Stimulated activated CD4-positive, alpha-beta T cell treated with anti-CD3 and anti-CD28 coated beads, Interleukin-1b, Interleukin-23, amount 100 ng/mL, for 1 hour (primary cell): ENCODE measurements at places on chromosomes 7 and 10.
A peak's percentile ranks its signal among the peaks of the same experiment; 100 is the strongest.

- no peak for DNase-seq
Measured at GRCh38 chr10:132879408-132880127, 62.8 kb downstream of the CFAP46 start.

DNA sequence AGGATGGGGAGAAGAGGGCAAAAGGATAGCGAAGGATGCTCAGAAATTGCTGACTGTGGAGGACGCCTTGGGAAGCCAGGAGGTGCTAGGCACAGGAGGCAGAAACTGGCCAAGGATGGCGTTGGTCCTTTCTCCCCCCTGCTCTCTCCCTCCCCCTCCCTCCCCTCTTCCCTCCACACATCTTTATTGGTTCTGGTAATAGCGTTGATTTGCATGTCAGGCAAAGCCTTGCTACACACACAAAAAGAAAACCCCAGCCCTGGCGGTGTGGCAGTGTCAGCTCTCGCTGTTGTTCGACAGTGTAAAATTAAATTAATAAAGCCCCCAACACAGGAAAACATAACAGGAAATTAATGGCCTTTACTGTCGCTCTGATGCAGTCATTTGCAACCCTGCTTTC is 47.2 kb downstream of the PAX2 start:
- no peak for DNase-seq

GRCh38 chr7:94374231-94374630 is 20.5 kb upstream of the COL1A2 start:
- no peak for DNase-seq

GRCh38 chr10:48478980-48479811 is 125.7 kb downstream of the ARHGAP22 start:
- no peak for DNase-seq

DNA sequence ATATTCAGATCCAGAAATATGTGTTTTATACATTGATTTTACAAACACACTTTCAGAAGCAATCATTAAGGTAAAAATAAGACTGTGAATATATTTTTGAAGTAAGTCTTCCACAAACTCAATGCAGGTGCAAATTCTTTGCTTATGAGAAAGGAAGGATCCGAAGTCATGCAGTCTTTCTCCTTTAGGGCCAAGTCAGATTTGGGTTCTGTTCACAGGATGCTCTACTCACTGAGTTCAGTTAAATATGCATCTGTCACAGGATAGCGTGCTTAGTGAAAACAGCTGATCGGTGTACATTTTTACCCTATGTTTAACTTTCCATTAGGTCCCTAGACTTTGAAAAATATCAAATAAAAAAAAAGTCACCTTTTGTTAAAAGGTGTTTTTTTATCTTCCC is 608.5 kb downstream of the PHTF2 start:
- no peak for DNase-seq

DNA sequence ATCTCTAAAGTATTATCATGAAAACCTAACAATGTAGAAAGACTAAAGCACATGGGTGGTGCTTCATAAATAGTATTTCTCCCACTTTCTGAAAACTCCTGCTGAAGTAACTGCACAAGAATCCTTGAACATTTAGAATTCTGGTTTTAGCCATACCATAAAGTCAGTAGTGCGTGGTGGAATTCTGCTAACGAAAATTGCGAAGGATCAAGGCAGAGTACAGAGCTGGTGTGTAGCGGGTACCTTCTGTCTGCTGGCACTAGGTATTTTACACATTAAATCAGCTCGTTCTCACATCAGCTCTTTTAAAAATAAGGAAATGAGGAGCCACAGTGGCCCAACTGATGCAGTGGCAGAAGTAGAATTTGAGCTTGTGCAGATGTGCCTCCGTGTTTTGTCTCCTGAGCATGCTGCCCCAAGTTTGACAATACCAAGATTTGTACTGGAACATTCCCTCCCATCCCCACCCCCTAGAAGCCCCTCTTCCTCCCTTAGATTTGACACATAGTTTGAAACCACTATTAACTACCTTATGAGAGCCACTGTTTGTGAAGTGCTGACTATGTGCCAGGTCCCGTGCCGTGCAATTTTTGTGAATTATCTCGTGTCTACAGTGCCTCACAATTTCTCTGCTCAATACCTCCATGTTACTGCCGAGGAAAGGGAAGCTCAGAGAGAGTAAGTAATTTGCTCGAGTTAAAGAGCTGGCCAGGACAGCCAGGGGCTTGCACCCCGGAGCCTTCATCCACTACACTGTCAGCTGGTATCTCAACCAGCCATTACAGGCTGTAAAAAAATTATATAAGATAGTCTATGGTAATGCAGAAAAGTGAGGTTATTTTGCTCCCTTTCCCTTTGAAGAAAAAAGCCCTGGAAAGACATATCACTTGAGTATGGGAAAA is 66.9 kb downstream of the EGFR start:
- DNase-seq, result no peak

- DNase-seq, result no peak
Measured at GRCh38 chr10:88705958-88706357, at the start of gene LIPK. TSS of gene LIPK (plus strand) at chr10:88706249. CDS start at chr10:88724544, 18,295 bp downstream.

DNA sequence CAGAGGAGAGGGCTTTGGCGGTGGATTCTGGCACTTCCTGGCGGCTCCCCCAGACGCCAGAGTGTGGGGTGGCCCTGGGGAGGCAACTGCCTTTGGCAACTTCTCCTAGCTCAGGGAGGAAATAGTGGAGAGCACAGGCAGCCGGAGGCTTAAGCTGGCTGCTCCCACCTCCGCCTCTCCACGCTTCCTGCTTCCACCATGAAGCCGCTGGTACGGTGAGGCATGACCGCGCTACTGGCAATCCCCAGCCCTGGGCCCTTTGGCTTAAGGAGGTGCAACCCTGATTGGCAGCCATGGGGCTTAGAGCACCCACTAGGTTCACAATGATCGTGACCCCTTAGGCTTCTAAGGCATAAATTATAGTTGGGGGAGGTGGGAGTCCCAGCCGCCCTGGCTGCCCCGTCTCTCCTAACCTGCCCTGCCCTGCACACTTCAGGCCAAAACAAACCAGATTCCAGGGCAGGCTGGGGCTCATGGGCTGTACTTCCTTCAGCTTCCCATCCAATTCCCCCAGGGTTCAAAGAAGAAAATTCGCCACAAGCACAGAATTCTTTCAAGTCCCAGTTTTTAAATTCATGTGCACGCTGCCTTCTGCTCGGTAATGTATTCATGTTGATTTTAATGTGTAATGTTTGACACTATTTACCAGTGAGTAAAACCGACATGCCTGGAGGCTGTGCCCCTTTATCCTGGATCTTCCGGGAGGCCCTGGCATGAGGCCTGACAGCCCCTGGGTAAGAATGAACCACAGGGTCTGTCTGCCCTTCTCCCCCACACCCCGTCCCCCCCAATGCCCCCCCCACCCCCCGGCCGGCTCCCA is 90.7 kb upstream of the LRRC4 start:
- DNase-seq, result no peak

DNA sequence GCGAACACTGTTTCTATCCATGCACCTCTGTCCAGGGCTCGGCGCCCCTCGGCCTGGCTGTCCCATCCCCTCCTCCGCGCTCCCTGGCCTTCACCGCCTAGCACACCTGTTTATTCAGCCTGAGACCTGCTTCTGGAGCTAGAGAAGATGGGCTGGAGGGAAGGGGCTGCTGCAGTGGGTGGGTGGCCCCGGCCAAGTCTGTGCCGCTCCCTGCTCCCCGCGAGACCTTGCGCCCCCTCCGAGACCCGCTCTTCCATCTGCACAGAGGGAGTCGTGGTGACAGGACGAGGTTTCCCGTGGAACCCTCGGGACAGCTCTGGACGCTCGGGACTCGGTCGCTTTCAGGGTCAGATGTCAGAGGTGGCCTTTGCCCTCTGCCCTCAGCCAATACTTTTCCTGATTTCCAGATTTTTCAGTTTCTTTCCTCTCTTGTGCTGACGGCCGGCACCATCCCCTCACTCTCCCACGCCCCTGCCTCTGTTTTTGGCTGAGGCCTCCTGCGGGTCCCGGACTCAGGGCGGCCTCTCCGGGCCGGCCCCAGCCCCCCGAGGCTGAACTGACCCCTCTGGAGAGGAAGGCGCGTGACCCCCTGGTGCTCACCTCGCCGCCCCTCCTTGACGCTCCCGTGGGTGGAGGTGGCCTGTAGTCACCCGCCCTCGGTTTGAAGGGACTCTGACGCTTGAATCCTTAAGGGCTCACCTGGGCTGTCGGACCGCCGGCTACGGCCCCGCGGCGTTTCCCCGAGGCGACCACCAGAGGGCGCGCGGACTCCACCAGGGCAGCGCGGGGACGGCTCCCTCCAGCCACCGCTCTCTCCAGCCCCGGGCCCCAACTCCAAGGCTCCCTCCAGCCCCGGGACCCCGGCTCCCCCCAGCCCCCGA is 15.6 kb downstream of the SHH start:
- DNase-seq, result peak; percentile 37

DNA sequence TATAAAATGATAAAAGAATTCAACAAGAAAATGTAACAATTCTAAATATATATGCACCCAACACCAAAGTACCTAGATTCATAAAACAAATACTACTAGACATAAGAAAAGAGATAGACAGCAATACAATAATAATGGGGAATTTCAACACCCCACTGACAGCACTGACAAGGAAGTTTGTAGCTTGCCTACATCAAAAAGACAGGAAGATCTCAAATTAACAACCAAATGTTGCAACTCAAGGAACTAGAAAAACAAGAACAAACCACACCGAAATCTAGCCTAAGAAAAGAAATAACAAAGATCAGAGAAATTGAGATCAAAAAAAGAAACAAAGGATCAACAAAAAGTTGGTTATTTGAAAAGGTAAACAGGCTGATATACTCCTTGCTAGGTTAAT is 36.5 kb upstream of the TNKS2 start:
- DNase-seq, result no peak

GRCh38 chr7:24698531-24699266 is 58.6 kb downstream of the GSDME start:
- DNase-seq, result no peak

DNA sequence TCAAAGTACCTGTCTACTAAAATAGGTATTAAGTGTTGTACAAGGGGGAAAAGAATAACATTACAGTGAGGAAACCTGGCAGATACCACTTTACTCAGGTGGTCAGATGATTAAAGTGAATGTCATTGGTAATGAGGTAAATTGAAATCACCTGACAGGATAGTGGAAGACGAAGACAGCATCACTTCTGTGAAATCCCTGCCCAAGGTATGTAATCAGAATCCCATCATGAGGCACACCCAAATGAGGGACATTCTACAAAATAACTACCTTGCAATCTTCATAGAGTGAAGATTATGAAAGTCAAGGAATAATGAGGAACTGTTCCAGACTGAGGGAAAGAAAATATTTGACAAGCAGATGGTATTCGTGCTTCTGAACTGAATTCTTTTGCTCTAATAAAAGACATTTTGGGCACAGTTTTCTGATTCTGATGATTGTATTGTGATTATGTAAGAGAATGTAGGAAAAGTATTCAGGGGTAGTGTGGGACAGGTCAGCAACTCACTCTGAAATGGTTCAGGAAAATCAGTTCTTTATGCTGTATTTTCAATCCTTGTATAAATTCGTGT is 33.3 kb upstream of the ARMS2 start:
- no peak for DNase-seq

DNA sequence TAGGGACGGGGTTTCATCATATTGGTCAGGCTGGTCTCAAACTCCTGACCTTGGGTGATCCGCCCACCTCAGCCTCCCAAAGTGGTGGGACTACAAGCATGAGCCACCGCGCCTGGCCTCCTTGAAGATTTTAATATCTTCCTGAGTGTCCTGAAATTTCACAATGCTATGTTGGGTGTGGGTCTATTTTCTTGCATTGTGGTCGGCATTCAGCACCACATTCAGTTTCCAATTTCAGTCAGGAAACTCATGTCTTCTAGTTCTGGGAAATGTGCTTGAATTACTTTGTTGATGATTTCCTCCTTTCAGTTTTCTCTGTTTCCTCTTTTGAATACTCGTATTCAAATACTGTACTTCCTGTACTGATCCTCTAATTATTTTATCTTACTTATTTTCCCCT is 49.3 kb upstream of the IL6 start:
- DNase-seq, result no peak

- no peak for DNase-seq
Measured at GRCh38 chr10:86388119-86388704, 21.6 kb upstream of the GRID1 start.

DNA sequence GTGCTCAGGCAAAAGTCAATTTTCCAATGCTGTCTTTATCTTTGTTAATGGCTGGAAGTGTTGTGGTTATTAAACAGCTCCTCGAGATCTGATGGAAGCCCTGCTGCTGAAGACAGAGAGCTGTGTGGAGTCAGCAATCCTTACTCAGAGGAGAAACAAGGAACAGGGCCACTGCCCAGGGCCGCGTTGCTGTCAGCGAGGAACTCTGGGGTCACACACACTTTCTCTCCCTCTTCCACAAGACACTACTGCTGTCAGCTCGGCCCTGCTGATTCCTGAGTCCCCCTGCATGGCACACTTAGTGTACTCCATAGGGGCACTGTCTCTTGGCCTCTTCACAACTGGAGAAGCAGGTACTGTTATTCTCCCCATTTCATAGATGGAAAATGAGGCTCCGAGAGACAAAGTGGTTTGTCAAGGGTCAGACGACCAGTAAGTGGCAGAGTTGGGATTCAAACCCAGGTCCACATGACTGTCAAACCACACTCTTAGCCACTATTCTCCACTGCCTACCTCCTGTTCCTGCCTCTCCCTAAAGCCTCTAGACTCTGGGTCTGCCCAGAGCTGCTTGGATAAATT is 29.3 kb upstream of the PDCD4 start:
- DNase-seq, result no peak

- DNase-seq, result no peak
Measured at GRCh38 chr10:116710076-116710475, 32.3 kb downstream of the HSPA12A start.

DNA sequence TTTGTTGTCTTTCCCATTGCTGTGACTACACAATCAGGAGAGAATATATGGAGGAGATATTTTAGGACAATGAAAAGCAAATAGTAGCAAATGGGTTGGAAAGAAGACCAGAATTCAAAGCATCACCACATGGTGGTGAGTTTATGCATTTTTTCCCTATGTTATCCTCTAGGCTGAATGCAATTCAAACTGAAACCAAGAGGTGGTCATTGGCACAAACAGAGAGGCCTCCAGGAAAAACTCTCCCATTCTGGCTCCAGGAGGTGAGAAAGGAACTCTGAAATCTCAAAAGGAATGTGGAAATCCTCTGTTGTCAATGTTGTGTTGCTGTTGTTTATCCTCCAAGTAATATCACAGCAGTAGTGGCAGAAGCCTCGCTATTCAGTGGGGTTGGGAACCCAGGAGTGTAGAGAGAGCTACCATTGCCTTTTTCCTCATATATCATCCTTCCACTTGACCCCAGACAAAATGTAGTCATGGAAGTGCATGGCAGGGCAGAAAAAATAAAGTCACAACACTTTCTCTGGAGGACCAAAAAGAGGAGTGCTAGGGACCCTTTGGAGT is 819.1 kb downstream of the GRID1 start:
- DNase-seq, result no peak
